HS-5 (cell line): ENCODE measurements at places on chromosomes 1 and 21.

DNA sequence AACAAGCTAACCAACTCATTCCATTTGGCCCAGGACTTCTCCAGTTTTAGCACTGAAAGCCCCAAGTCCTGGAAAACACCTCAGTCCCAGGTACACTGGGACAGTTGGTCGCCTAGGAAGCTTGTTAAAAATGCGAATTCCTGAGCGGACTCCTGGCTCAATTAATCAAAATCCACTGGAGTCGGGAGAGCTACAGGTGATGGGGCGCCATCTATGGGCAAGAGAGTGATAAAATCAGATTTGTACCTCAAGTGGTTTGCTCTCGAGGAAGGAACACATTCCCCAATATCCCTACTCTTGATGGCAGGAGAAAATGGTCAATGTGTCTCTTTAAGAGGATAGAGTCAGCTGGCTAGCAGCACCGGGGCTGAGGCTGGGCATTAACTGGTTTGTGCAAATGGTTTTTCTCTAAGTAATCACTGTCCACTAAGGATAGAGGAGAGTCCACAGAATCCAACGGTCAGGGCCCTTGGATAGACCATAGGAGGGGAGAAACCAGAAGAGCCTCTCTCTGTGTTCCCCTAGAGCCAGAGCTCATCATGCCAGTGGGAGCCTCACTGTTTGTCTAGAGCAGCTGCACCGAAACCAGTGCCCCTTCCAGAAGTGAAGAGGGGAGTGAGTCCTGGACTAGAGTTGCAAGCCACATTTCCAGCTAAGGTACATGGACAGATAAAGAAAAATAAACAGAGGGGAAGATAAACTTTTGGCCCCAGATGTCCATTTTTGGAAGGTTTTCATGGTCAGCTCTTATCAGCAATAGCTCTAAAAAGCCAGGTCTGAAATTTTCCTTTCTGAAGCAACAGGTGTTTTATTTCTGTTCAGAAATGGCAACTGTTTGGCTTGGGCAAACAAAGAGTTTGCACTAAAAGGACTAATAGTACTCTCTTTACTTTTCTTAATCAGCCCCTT lies 148.5 kb downstream of the TENT5C start:
- DNase-seq = no peak

DNA sequence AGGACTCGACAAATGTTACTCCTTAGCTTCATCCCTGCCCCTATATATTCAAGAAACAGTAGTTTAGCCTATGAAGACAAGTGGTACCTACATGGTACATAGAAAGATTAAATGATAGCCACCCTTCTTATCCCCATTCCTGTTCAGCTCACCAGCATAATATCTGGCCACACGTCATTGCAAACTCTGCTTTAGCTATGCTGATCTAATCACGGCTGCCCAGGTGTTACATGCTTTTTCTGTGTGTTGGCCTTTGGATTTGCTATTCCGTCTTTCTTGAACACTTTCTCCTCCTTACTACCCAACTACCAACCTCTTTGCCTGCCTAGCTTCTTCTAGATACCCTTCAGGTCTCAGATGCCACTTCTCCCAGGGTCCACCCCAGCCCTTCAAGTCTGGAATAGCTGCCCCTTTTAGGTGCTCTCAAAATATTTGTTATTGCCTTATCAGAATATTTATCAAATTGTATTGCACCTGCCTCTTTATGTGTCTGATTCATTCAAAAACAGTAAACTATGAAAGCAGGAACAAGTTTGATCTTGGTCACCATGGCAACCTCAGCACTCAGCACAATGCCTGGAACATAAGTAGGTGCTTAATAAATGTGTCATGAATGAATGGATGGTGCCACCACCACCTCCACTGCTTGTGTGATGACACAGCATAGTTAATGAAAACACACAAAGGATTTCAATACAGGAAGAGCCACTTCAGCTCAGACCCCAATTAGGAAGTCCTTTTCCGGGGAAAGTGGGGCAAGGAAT lies 11.4 kb upstream of the DNASE2B start:
- DNase-seq = no peak

GRCh38 chr1:241934201-241934848 lies 23.2 kb upstream of the BECN2 start:
- DNase-seq = no peak

DNA sequence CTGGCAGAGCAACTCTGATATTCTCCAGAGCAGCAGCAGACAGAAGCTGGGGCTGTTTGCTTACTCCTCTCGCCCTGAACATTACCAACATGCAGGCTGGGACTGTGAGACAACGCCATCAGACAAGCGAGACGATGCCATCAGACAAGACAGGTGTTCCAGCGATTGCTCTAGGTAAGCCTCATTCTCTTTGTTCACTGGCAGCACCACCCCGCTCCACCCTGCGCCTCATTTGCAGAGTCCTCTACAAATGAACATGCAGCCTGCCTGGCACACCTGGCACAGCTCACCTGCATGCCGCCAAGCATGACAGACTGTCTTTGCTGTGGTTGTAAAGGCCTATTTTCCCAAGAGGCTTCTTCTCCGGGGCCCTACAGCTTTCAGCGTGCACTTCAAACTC lies 346.2 kb downstream of the SMYD3 start:
- DNase-seq = no peak

DNA sequence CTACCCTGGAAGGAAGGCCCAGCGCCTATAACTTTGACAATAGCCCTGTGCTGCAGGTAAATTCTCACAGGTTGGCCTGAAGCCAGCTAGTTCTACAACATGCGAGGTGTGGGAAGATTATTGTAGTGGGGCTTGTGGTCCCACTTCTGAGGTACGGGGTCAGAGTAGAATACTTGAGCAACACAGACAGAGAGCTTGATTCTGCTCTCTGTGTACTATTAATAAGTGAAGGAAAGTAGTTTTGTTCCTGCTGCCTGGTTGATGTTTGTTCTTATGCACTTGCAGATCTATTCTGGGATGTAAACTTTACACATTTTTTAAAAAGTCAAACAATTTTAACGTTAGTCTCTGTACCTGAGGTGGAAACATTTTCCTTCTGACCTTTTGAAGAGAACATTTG lies 80.4 kb downstream of the LAMC1 start:
- DNase-seq = no peak

DNA sequence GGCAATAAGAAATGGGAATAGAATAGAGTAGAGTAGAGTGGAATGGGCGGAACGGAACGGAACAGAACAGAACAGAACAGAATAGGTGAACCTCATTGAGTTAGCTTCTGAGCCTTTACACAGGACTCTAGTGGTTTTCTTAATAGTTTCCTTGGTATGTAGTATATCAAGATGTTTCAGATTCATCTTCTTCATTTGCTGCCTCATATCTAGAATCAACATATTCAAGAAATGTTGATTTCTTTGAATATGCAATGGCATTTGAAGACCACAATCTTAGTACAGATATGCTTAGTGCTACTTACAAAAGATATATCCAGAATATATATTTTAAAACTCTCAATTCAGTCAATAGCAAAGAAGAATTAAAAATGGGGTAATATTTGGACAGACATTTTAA lies 133.8 kb downstream of the TSEN15 start:
- DNase-seq = no peak
